ENCODE measurements at places on chromosomes 3 and 15.
A peak's percentile ranks its signal among the peaks of the same experiment; 100 is the strongest.

- DNase-seq: no peak
Measured at GRCh38 chr3:71371282-71371681, 212.2 kb downstream of the FOXP1 start.

DNA sequence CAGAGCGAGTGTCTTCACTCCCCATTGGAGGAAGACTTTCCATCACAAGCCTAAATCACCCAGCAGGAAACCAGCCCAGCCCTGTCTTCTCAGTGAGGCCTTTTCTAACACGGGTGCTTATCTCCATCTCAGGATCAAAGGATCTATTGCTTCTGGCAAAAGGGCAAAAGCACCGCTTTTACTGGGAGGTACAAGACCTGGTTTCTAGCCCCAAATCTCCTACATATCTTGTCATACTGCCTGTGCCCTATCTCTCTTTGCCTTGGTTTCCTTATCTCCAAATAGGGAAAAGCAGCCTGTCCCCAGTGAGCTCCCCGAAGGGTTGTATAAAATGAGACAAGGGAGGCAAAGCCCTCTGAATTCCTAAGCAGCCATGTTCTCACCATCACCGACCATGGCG, 5.2 kb downstream of the GLB1 start:
- no peak for DNase-seq

DNA sequence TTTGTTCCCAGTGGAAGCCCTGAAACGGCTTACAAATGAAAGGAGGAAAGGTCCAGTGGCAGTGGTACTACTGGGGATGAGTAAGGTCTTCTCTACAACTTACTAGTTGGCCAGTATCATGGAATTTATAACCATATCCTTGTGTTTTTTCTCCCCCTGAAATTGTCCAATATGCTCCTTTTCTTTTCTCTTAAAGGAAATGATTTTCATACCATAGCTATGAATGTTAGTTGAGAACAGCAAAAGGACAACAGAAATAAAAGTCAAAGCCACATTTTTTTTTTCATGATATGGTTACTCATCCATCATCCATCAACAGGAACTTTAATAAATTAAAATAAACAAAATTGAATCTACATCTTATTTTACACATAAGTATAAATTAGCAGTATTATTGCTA, 450.4 kb downstream of the MFSD1 start:
- DNase-seq: no peak

DNA sequence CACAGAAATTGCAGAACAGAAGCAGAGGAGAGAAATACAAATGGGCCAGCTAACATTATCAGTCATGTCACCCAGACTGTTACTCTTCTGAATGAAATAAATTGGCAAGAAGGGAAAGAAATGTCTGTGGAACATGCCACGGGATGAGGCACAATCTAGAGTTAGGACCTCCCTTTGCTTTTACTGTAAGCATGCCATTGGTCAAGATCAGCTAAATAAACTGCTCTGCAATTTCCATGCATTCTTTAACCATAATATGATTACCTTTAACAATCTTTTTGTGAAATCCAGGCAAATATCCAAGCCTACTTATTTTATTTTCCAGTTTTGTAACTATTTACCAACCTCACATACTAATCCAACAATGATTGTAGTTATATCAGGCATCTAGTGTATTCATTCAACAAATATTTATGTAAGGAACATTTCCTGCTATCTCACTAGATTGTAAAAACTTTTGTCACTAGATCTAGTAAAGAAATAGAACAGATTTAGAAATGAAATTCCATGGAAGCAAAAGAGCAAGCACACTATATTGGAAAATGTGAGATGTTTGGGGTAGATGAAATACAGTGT, 383.4 kb downstream of the MECOM start:
- DNase-seq: no peak

- DNase-seq: no peak
Measured at GRCh38 chr3:146493221-146493620, 23.9 kb upstream of the PLSCR2 start.

DNA sequence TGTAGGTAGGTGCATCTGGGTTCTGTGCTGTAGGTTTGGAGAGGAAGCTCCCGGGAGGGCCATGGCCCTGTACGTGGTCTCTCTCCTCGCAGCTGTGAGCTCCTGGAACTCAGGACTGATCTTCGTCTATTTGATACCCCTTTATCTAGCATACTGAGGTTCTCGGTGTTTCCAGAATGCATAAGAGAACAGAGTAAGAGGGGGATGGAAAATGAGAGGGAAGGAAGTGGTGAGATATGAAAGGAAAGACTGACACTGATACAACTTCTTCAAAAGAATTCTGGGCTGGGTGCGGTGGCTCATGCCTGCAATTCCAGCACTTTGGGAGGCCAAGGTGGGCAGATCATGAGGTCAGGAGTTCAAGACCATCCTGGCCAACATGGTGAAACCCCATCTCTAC, 90.7 kb downstream of the CHRD start:
- no peak for DNase-seq

DNA sequence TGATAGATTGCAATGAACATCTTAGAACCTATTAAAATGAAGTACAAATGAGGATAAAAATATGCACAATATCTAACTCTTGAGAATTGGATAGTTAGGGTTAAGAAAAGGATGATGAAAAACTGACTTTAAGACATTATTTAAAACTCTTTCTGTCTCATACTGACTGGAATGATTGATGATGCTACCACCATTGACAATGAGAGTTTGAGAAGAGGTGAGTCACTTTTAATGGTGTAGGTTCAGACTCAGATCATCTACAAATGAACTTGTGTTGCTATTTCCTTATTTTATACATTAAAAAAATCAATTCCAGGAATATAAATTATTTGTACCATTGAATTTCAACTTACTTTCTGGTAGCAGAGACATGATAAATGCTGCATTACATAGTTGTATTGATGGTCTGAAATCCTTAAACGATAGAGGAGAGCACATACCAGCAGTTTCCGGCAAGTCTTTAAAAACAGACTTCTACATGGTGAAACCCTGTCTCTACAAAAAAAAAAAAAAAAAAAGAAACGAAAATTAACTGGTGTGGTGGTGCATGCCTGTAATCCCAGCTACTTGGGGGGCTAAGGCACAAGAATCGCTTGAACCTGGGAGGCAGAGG, 409.0 kb downstream of the OTOL1 start:
- no peak for DNase-seq

DNA sequence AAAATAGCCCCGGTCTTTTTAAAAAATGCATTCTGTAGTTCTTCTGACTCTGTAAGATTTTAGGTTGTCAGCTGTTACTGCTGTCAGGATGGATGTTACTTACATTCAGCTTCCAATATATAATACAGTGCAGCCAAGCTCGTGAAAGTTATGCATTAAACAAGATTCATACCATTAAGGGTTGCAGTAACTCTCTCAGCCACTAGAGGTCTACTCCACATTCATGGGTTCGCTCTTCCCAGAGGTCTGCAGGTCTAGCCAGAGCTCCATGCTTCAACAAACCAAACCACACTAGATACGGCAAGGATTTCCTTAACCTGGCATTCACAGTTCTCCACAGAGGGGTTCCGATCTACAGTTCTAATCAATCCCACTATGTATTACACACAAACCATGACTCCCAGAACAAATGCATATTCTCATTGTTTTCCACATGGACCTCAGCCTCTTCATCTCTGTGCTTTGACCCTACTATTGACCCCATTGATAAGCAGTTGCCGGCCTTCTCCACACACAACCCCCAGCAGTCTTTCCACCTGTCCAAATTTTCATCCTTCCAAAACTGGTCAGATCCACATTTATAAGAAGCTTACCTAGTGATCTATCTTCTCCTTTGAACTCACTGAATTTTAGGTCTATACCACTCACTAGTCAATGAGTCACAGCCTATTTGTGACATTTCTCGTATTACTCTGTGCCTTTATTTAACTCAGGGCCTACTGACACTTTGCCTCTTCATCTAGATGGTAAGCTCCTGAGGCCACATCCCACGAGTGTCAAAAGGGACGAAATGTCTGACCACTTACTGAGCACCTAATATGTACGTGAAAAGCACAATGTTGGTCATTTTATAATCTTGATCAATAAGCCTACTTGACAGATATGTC, 33.7 kb downstream of the RORA start:
- peak; percentile 31 for DNase-seq
